ENCODE measurements at places on chromosomes 3 and 15.

- no peaks in the 10 kb centered on the region for H3K36me3 ChIP-seq
- H3K27me3 ChIP-seq: no peaks in the 10 kb centered on the region
- H3K27ac ChIP-seq: no peak overlapping the region
- H3K4me3 ChIP-seq: no peak overlapping the region
- no peaks in the 10 kb centered on the region for H3K4me1 ChIP-seq
Measured at GRCh38 chr3:145087038-145087437, 1073.9 kb downstream of the PLOD2 start.

- H3K36me3 ChIP-seq: peaks cover 9% of the 10 kb centered on the region
- DNase-seq: no peak
- no peaks in the 10 kb centered on the region for H3K4me1 ChIP-seq
- no peak overlapping the region for H3K4me3 ChIP-seq
- no peak overlapping the region for H3K27ac ChIP-seq
Measured at GRCh38 chr3:126924458-126924857, 58.5 kb upstream of the PLXNA1 start.

GRCh38 chr15:39411102-39411989 is 169.5 kb upstream of the THBS1 start:
- no peaks in the 10 kb centered on the region for H3K27me3 ChIP-seq
- no peak for DNase-seq
- no peak overlapping the region for H3K27ac ChIP-seq

DNA sequence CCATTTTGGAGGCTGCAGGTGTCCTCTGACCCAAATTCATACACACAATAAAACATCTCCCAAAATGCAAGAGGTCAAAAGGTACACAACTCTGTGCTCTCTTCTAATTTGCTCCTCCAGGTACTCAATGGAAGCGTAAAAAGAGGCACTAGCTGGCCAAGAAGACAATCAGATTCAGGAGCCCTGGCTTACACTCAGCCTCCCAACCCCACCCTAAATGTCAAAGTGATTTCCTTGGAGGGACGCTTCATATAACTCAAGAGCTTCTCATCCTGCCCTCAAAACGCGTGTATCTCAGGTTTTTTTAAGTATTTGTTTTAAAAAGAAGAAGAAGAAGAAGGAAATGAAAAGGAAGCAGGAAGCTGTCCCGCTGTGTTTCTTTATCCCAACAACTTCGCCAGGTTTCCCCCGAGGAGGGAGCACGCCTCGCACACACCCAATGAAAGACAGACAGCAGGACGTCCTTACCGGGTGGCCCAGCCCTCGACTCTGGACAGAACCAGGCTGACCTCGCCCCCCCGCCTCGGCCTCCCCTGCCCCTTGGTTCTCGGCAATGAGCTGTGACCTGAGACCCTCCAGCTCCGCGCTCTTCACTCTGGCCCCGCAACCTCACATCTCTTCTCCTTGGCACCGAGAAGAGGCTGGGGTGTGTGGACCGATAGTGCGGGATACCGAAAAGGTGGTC is 620.7 kb upstream of the ZNF385D start:
- no peak overlapping the region for H3K27ac ChIP-seq
- no peaks in the 10 kb centered on the region for H3K36me3 ChIP-seq
- H3K4me1 ChIP-seq: no peaks in the 10 kb centered on the region
- DNase-seq: peak; percentile 54
- H3K27me3 ChIP-seq: peaks cover 12% of the 10 kb centered on the region
- peak overlapping the region; percentile 80 for H3K4me3 ChIP-seq

DNA sequence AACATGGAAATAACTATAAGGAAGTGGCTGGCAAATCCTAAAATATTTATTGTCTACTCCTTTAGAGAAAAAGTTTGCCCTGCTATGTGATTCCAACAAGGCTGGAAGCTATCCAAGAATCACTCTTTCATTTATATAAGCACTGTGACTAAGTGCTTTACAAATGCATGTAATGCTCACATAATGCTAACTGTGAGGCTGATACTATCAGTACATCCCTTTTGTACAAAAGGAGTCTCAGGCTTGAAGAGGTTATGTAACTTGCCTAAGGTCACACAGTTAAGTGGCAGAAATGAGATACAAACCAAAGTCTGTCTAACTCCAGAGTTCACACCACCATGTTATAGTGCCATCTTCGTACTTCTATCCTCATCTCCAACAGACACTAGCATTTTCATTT is 17.0 kb downstream of the TOPBP1 start:
- H3K4me1 ChIP-seq: no peaks in the 10 kb centered on the region
- no peak overlapping the region for H3K27ac ChIP-seq
- H3K4me3 ChIP-seq: no peak overlapping the region
- no peaks in the 10 kb centered on the region for H3K27me3 ChIP-seq

- no peaks in the 10 kb centered on the region for H3K4me1 ChIP-seq
- no peak overlapping the region for H3K27ac ChIP-seq
- no peaks in the 10 kb centered on the region for H3K27me3 ChIP-seq
- no peaks in the 10 kb centered on the region for H3K36me3 ChIP-seq
Measured at GRCh38 chr15:27694506-27695087, 404.5 kb downstream of the OCA2 start.

DNA sequence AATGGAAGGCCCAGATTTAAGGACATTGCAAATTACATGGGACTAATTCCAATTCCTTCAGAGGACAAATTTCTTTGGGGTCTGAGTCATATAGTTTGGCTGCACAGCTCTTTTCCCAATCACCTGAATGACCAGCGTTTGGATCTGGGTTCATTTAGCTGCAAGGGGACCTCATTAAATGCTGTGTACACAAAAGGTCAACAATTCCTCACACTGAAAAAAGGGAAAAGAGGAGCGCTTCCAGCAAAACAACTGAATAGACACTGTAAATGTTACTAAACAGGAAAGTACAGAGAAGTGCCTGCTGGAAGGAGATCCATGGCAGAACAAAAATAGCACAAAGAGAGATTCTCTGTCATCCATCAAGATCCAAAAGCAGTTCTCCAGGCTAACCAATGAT is 356.0 kb upstream of the LMCD1 start:
- H3K36me3 ChIP-seq: no peaks in the 10 kb centered on the region
- no peak overlapping the region for H3K27ac ChIP-seq
- H3K4me1 ChIP-seq: no peaks in the 10 kb centered on the region
- DNase-seq: no peak

DNA sequence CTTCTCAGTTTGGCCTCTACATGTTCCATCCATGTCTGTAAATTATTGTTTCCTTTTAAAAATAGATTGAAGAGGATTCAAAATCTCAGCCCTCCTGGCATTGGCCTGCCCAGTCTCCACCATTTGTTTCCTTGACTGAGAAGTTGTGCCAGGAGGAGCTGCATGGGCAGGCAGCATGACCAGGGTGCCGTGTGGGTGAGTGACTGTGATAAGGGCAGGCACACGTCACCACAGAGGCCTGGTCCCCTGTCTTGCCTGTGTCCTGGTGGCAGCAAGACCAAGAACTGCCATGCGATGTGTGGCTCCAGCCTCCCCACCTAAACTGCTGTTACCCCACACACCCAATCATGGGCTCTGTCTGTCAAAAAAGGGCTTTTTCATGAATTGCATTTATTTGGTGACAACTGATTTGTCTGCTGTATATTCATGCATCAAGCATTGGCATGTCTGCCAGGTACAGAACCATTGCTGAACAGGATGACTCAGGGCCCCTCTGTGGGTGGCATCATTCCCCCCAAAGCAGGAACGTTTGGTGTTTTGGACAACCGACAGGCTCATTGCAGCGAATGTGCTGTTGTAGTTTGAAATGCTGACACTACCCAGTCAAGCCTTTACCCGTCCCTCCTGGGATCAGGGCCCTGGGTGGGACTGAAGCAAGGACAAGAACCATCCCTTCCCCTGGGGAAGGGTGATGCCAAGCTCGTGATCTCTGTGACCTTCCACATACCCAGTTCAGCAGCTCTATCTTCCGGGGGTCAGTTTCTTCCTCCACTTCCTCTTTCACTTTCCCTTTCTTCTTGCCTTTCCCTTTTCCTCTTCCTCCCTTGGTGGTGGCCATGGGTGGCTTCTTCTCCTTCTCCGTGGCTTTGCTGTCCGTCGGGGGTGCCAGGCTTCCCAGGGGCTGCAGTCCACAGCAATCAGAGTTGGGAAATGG is 51.6 kb downstream of the TRPM1 start:
- no peaks in the 10 kb centered on the region for H3K27me3 ChIP-seq
- H3K4me3 ChIP-seq: no peak overlapping the region
- H3K36me3 ChIP-seq: no peaks in the 10 kb centered on the region
- H3K27ac ChIP-seq: no peak overlapping the region

GRCh38 chr15:58477170-58477569 is 45.4 kb downstream of the LIPC start:
- H3K4me1 ChIP-seq: no peaks in the 10 kb centered on the region
- no peak overlapping the region for H3K4me3 ChIP-seq
- no peak for DNase-seq
- no peaks in the 10 kb centered on the region for H3K36me3 ChIP-seq

DNA sequence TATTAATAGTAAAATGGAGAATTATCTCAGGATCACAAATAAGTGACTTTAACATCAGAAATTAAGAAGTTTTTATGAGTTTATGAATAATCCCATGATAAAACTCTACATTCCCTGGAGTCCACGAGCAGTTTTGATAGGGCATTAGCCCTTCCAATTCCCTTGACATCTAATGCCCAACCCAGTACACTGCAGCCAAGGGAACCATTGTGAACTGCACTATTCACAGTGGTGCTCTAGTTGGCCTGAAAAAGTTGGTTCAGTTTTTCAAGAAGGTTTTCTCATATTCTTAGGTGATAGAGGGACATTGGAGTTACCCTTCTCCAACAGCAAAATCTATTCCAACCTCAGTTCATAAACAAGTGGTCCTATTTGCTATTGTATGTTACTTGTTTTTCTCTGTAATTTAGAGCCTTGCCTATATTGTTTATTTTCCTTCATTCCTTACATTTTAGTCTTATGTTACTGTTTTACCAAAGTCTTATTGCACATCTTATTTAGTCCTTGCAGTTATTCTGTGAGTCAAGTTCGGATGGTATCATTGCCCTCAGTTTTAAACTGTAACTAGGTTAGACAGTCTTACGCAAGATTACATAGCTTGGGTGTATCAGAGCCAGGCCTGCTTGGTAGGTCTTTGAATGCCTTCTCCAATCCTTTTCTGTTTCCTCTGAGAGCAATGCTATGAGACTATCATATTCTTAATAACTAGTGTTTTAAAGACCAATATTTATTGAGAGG is 57.9 kb upstream of the SAMMSON start:
- peaks cover 4% of the 10 kb centered on the region for H3K4me1 ChIP-seq
- no peak for DNase-seq
- no peaks in the 10 kb centered on the region for H3K27me3 ChIP-seq
- no peaks in the 10 kb centered on the region for H3K36me3 ChIP-seq
- no peak overlapping the region for H3K4me3 ChIP-seq

GRCh38 chr3:159057621-159058020 is 255.8 kb downstream of the MFSD1 start:
- no peak for DNase-seq
- H3K27me3 ChIP-seq: no peaks in the 10 kb centered on the region
- no peaks in the 10 kb centered on the region for H3K36me3 ChIP-seq
- no peak overlapping the region for H3K27ac ChIP-seq
- H3K4me1 ChIP-seq: no peaks in the 10 kb centered on the region
